ENCODE measurements at places on chromosomes 5 and 9.

GRCh38 chr5:132182359-132183040, 45.2 kb downstream of the P4HA2 start:
- DNase-seq: no peak

DNA sequence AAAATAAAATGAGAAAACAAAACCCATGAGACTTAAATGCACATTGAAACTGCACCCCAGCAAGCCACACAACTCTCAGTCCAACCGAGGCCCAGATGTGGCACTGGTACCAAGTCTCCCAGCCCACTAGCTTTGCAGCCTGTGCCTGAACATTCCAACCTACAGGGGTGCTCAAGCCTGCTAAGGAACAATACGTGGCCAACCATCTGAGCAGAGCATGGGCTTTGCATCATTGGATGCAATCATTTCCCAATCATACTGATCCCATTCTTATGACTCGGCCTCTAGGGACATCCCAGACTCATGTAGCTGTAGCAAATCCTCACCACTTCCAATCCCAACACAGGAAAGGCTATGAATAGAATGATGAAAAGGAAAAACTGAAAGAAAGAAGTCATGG, 297.2 kb downstream of the SPOCK1 start:
- peak; percentile 38 for DNase-seq

GRCh38 chr5:16271851-16272250, 92.3 kb upstream of the MARCHF11 start:
- DNase-seq: no peak

- peak; percentile 81 for DNase-seq
Observed at GRCh38 chr5:151741678-151742423, 16.6 kb downstream of the ATOX1 start.

- DNase-seq: no peak
Observed at GRCh38 chr5:77298146-77298545, 87.7 kb downstream of the PDE8B start.

DNA sequence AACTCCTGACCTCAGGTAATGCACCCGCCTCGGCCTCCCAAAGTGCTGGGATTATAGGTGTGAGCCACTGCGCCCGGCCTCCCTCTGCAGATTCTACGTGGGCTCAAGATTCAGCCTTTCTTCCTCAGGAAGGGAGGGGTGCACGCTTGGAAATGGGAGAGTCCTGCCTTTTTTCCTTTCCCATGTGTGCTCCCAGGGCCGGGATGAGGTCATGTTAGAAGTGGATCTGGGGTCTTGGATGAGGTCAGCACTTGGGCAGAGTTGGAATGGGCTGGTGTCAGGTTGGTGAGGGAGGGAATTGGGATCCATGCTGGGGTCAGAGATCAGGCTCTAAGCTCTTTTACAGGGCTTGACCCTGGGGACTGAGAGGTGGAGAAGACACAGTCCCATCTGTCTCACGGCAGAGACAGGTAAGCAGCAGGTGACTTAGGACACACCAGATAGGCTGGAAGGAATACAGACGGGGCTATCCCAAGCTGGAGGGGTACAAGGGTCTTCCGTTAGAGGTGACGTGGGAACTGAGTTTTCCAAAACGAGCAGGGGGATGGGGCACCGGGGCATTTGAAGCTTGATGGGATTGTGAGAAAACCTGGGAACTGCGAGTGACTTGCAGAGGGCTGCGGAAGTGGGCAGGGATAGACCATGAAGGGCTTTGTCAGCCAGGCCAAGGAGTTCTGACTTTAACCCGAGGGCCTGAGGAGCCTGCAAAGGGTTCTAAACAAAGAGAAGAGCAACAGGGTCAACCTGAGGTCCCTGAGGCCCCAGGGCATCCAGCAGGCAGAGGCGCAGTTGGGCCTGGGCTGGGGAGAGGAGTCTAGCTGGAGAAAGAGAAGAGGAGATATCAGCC, 1.8 kb upstream of the AQP7 start:
- no peak for DNase-seq

- DNase-seq: no peak
Observed at GRCh38 chr5:178475422-178475821, 114.8 kb downstream of the COL23A1 start.

GRCh38 chr5:125894383-125894782, 528.8 kb upstream of the GRAMD2B start:
- DNase-seq: no peak

GRCh38 chr9:38178237-38178636, 109.2 kb upstream of the SHB start:
- peak; percentile 13 for DNase-seq

GRCh38 chr5:80799573-80799972, 144.8 kb upstream of the DHFR start:
- no peak for DNase-seq

GRCh38 chr5:164950927-164951326, 1445.5 kb downstream of the MAT2B start:
- no peak for DNase-seq

DNA sequence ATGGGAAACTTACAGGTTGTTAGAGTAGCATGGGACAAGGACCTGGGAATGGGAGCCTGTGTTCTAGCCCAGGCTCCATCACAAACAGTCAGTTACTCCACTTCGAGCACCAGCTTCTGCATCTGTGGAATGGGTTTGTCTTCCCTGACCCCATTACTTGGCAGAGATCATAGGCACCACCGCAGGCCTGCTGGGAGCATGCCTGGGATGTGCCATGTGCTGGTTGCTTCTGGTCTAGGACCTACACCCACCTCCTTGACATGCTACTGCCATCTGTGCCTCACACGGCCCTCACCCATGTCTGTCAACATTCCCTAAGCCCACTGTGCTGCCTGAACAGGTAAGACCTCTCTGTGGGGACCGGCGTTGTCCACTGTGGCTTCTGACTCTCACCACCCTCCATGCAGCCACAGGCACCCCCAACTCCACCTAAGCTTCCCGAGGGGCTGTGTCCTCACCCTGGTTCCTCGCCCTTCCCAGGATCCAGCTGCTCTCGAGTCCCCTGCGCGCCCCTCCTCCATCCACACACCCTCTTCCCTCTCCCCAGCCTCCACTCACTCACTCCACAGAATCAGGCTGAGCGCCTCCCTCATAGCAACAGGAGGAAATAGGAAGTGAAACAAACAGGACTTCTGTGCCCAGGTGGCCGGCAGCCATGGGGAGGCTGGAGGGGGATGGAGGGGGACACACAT, 85.9 kb upstream of the FAM120A start:
- no peak for DNase-seq

DNA sequence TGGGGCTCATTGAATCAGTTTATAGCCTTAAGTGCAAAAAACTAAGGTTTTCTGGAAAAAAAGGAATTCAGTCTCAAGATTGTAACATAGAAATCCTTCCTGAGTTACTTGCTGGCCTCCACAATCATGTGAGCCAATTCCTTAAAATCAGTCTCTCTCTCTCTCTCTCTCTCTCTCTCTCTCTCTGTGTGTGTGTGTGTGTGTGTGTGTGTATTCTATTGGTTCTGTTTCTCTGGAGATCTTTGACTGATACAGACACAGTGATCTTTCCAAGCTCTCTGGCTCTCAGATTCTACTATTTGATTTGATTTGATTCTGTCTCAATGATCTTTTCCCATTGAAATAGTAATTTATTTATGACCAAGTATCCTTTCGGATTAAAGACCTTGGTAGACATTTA, 74.6 kb downstream of the CFAP95 start:
- no peak for DNase-seq

DNA sequence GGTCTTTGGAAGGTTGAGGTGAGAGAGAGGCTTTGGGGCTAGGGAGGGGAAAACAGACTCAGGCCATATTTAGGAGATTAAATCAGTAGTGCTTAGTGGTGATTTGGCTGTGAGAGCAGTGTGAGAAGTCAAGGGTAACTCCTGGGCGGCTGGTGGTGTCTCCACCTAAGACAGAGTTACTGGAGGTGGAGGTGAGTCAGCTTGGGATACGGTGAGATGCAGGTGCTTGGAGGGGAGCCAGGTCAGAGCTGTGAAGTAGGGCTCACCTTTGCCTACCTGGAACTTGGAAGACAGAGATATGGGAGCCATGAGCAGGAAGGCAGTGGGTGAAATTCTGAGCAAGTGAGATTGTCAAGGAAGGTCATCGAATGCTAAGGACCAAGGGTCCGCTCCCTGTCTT, 24.5 kb downstream of the RGS3 start:
- no peak for DNase-seq

All from ACHN (cell line).